LNCaP clone FGC (cell line): ENCODE measurements at places on chromosomes 16 and 17.

GRCh38 chr16:67445441-67445912 lies 14.6 kb downstream of the HSD11B2 start:
- DNase-seq = peak; percentile 80

- DNase-seq = no peak
Observed at GRCh38 chr16:68274441-68274840, 10.1 kb downstream of the SLC7A6 start.

DNA sequence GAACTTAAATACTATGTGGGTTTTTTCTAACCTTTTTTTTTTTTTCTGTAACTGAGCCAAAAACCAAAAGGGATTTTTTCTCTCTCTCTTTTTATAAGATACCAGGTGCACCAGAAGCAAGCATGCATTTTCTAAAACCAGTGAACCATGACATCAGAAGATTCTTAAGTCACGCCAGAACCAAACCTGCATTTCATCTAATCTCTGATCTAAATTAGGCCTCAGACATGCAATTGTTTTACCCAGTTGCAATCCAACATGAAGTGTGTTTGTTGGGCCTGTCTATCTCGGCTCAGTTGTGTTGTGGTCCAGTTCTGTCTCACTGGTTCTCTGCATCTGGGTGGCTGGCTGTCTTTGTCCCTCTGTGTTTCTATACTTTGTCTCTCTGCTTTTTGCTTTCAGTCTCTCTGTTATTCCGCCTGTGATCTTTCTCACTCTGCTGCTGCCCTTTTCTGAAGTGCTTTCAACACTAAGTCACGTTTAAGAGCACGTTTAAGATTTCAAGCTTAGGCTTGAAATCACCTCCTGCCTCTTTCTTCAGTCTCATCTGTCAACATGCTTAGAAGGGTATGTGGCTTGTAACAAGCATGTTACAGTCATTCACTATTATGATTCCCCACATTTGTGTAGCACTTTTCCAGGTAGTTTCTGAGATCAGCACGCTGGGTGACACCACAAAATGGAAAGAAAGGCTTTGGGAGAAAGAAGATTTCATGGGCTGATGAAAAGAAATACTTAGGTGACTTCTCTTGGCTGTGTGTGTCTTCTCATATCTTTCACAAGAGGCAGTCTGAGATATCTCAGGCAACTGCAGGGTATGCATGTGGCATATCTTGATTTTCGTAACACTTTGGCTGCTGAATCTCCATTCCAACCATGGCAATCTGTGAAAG lies 488.9 kb downstream of the SHISA9 start:
- DNase-seq = no peak

DNA sequence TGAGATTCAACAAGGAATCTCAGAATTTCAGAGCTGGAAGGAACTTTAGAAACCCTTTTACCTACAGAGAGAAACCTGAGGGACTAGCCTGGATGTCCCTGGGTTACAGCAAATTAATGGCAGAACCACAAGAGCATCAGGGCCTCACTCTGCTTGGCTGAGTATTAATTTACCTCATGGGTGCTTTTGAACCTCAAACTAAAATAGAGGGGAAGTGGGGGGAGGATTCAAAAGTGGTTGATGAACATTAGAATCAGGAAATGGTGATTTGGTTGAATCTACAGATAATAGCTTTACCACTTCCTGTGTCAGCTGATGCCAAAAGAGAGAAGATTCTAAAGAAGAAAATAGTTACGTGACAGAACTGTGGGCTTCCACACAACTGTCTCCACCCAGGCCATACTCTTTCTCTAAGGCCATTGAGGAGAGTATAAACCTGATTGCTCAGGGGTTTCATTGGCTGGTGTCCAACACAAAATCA lies 11.3 kb upstream of the SKAP1 start:
- no peak for DNase-seq

DNA sequence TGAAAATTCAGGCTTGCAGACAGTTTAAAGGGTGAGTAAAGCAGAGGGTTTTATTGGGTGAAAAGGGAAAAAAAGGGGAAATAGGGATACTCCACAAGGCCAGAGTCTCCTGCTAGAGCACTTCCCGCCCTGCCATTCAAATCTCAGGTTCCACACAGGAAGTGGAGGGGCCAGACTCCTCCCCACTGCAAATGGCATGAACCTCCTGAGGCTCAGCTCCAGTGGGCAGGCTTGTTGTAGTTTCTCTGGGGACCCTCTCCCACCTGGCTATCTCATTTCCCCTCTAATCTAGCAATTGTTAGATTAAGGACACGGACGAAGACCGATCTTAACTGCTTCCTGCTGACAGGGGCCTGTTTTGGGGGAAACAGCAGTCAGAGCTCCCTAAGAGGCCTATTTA lies 43.4 kb downstream of the TAOK1 start:
- no peak for DNase-seq

GRCh38 chr17:52681480-52681879 lies 523.0 kb upstream of the CA10 start:
- no peak for DNase-seq

- no peak for DNase-seq
Observed at GRCh38 chr16:53507464-53508179, 4.6 kb upstream of the AKTIP start.

DNA sequence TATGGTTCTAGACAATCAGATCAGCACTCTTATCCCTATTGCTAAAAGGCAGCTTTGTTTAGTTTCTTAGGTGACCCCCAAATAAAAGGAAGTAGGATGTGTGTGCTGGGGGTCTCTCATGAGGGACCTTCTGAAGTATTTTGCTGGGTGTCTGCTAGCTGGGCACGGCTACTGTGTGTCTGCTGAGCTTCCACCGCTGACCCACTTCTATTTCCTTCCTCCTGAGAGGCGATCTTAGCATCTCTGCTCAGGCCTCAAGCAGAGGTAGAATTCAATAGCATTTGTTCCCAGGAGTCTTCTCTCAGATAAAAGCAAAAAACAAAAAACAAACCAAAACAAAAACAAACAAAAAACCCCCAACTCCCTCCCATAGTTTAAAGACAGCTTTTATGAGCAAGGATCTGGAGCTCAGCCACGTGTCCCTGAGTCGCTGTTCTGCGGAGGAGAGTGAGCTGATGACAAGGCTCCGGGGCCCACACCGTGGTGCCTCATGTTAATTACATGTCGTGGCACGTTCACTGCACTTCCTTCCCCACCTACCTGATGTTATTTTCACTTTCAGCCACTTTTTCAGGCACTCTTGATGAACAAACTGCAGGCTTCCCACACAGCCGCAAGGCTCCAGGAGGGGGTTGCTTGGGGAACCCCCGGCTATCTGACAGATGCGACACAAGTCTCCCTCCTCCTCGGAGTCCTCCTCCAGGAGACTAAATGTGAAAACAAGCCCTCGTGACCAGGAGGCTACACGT lies 83.5 kb downstream of the MARCHF10 start:
- DNase-seq = no peak

DNA sequence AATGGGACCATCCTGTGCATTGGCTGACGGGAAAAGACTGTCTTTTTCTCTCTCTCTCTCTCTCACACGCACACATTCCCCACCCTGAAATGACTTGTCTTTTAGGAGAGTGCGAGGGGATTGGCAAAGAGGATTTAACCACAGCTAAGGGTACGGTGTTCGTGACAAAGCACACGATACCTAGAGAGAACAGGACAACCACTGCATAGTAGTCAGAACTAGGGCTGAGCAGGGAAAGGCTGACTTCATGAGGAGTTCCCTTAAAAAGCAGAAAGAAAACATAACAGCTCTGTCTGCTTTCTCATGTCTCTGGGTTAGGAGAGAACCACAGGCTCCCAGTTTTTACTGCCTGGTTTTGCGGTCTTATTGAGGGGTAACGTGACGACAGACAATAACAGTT lies 742.8 kb upstream of the SOX9 start:
- DNase-seq = no peak

- no peak for DNase-seq
Observed at GRCh38 chr17:43469145-43469544, 14.6 kb upstream of the DHX8 start.

- DNase-seq = no peak
Observed at GRCh38 chr17:8580952-8581658, 49.4 kb downstream of the MYH10 start.

- no peak for DNase-seq
Observed at GRCh38 chr17:56047331-56047730, 105.9 kb upstream of the ANKFN1 start.

- no peak for DNase-seq
Observed at GRCh38 chr16:20137909-20138308, 64.2 kb upstream of the GPR139 start.

- DNase-seq = no peak
Observed at GRCh38 chr17:5126719-5127488, 11.1 kb downstream of the USP6 start.

GRCh38 chr17:44121997-44122815 lies 1.2 kb downstream of the HDAC5 start:
- DNase-seq = no peak

DNA sequence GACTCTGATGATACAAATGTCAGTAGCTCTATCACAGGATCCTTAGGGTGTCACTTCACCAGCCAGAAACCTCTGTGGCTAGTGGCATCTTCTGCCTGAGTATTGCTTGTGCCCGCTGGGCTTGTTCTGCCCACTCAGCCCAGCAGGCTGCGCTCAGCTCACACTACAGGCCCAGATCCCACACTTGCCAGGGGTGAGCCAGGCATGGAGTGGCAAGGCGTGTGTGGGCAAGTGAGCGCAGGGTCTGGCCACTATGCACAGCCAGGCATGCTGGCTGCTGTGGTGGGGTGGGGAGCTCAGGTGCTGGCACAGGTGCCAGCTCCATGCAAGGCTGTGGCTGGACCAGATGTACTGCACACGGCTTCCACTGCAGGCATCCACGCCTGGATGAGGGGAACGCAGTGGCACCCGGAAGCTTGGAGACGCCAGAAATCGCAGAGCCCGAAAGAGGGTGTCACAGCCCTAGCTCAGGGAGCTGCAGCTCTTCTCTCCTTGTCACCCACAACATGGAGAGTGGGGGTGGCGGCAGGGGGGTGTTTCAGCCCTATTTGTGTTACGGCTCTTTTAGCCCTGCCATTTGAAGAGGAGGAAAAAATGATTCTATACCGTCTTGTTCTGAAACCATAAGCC lies 10.2 kb downstream of the CFAP97D1 start:
- DNase-seq = no peak

- DNase-seq = no peak
Observed at GRCh38 chr16:87809150-87809902, 43.5 kb upstream of the KLHDC4 start.

- DNase-seq = no peak
Observed at GRCh38 chr16:17474037-17474436, 3.3 kb upstream of the XYLT1 start.

GRCh38 chr17:41906465-41907184 lies 12.1 kb downstream of the ACLY start:
- no peak for DNase-seq

GRCh38 chr17:77772461-77772897 lies 186.0 kb upstream of the TNRC6C start:
- DNase-seq = no peak
